ENCODE measurements at places on chromosomes 1 and 21.

- DNase-seq = no peak
Measured at GRCh38 chr1:159067699-159068621, 8.6 kb downstream of the AIM2 start.

GRCh38 chr1:225412803-225413351 lies 15.0 kb downstream of the LBR start:
- DNase-seq = no peak

- no peak for DNase-seq
Measured at GRCh38 chr21:45388011-45388521, 16.9 kb upstream of the COL18A1 start.

DNA sequence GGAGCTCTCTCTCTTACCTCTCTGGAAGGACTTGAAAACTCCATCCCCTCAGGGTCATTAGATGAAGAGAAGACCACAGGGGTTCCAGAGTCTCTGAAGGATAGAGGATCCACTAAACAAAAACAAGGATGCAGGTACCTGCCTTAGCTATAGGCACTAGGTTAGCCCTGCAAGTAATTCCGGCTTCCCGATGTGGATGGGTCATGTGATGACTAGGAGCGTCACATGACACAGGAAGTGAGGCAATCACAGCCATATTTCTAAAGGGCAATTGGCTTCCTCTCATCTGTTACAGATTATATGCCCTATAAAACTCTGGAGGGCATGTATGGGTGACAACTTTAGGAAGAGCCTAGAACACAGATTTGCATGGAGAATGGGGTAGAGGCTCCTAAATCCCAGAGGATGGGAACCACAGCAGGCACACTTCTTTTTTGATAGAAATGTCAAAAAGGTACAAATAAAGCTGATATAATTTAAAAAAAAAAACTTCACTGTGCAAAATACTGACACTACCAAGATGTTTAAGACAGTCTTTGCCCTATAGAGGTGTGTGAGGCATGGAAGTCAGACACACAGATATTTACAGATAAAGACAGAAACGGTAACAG lies 14.1 kb downstream of the ENTREP3 start:
- no peak for DNase-seq

- DNase-seq = no peak
Measured at GRCh38 chr21:28480470-28480869, 512.2 kb downstream of the LTN1 start.

- no peak for DNase-seq
Measured at GRCh38 chr21:29481641-29482040, 182.9 kb downstream of the BACH1 start.

- DNase-seq = no peak
Measured at GRCh38 chr1:159752135-159752580, 28.6 kb upstream of the DUSP23 start.

DNA sequence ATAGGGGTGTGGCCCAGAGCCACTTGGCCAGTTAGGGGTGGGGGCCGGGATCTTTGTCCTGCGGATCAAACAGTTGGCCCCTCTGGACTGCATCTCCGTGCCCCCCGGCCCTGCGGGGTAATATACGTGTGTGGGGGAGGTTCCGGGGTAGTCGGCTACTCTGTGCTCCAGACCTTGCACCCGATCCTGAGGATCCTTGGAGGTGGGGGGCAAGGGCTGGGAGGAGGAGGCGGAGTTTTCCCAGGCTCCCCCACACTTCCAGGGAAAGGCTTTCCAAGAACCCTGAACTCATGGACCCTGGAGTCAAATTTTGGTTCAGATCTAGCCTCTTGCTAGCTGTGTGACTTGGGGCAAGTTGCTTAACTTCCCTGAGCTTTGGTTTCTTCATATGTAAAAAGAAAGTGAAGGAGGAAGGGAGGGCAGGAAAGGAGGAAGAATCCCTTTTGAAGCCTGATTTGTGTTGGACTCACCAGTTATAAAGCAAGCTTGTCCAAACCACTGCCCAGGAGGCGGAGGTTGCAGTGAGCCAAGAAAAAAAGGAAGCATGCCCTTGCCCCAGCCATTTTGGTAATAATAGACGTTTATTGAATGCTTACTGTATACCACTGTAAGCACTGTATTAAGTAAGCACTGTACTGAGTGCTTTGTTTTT lies 686 bp downstream of the MIIP start:
- no peak for DNase-seq

DNA sequence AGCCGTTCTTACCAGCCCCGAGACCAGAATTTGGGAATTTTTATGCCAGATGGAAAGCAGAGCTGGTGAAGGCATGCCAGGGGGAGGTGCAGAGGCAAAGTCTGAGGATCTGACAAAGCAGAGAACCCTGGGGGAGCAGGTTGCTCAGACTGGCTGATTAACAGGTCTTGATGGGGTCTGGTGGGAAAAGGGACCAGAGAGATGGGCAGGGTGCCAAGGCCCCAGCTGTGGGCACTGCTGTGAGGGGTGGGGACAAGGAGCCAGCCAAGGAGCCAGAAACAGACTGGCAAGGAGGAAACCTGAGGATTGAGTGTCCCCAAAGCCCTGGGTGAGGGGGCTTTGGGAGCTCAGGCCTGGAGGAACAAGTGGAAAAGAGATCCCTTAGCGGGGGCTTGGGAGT lies 21.4 kb downstream of the RPS6KA1 start:
- DNase-seq = no peak

DNA sequence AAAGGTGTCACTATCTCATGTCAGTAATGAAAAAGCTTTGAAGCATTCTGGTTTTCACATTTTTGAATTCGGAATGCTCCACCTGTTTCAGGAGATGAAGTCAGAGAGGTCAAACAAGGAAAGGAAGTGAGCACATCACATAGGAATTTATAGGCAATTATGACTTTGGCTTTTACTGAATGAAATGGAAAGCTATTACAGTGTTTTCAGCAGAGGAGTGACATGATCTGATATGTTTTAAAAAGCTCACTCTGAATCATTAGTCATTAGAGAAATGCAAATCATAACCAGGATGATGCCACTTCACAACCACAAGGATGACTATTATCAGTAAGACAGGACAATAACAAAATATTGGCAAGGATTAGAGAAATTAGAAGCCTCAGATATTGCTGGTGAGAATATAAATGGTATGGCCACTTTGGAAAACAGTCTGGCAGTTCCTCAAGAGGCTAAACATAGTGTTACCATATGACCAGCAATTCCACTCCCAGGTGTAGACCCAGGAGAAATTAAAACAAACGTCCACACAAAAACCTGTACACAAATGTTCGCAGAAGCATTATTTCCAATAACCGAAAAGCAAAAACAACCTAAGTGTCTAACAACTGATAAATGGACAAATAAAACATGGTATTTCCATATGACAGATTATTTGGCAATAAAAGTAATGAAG lies 7.5 kb downstream of the TAF1A start:
- no peak for DNase-seq

DNA sequence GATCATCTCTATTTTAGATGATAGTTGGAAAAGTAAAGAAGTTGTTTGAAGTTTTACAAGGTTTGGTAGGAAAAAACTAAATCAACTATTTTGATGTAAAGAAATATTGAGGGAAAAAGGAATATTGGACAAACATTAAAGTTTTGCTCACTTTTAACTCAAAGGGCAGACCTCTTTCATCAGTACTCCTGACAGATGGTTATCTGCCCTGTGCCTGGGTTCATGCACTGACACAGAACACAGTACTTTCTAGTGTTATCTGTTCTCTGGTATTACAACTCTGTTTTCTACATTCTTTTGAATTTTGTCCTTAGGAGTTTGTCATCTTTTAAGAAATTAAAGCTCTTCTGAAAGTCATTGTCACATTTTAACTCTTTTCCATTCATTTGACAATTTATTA lies 118.7 kb downstream of the POU2F1 start:
- no peak for DNase-seq

- no peak for DNase-seq
Measured at GRCh38 chr1:2504949-2505272, 21.5 kb downstream of the PANK4 start.

DNA sequence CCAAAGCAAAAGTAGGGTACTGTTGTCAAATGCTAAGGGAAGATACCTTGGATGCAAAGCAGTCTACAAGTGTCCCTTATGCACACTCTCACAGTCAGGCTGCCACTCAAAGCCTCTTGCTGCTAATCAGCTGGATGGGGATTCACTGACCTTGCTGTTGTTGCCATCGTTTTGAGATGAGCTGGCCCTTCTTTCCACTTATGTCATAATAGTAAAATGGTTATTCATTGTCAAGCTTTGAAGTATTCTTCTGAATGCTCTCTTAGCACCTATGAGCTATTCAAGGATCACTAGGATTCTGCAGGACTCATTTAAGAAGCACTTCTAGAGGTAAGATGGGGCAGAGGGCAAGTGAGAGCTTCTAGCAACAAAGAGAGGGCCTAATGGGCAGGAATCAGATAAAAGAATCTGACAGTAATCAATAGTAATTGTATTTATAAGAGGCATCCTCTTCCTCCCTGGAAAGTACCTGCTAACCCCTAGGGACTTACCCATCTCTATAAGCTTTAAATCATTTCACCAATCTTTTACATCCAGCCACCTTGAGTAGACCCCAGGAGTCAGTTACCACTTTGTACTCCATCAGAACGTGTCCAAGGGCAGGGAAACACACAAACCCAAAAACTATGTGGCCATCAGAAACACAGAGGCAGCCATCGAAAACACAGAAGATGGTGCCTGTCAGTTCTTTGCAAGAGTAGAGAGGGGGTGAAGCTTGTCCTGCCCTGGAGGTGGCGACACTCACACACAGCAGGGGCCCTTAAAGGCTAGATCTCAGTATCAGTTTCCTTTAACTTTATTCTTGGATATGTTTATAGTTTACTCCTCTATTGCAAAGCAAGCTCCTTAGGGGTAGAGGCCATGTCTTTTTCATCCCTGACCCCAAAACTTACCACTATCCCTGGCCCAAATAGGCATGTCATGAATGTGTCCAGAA lies 103.7 kb upstream of the NFIA start:
- DNase-seq = no peak

DNA sequence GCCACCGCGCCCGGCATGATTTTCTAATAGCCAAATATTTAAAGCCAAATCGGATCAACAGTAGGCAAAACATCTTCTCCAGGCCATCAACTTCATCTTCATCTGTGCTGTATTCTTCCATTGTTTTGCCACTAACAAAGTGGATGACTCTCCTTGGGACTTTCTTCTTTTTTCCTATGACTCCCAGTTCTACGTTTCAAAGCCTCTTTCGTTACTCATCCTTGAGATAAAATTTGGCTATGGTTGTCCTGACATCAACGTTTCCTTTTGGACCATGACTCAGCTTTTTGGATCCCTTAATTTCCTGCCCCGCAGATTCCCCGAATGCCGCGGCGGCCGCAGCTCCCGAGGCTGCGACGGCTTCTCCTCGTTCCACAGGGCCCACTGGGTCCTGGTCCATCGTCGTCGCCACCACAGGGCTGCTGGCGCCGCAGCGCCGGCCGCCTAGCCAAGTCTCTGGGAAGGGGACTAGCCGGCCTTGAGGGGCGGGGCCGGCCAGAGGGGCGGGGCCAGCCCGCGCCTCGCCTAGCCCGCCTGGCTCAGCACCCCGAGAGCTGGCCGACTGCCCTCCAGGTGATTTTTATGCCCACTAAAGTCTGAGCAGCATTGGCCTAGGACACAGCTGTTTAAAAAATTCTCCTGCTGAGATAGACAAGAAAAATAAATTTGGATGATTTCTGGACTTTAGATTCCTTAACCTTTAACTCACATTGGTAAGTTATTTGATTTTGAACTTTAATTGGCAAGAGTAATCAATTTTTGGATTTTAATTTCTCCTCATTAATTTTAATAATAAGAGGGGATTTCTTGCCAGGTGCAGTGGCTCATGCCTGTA lies 93.9 kb downstream of the ADCY10 start:
- DNase-seq = no peak

DNA sequence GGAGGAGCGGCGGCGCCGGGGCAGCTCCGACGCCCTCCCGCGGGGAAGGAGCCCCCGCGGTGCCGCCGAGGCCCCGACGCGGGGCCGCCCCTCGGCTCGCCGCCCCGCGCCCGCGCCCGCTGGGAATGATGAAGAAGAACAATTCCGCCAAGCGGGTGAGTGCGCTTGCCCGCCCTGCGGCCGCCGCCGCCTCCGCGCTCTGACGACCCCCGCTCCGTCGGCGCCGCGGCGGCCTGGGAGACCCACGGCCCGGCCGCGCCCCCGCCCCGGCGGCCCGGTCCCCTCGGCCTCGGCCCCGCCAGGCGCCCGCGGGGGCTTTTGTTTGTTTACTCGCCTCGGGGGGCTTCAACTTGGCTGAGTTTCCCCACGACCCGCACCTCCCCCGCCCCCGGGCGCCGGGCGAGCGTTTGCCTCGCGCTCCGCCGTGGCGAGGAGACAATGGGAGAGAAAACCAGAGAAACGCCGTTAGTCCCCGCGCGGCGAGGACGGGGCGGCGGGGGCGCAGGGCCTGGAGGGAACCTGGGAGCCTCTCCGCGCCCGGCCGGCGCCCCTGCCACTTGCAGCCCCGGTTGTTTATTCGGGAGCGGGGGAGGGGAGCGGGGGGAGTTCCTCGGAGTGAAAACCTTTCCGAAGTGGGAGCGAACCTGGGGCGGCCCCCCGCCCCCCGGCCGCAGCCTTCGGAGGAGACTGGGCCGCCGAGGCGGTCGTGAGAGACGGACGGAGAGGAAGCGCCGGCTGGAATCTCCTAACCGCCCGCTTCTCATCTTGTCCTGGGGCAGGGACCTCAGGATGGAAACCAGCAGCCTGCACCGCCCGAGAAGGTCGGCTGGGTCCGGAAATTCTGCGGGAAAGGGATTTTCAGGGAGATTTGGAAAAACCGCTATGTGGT lies 661 bp downstream of the PLEKHO1 start:
- DNase-seq = no peak

DNA sequence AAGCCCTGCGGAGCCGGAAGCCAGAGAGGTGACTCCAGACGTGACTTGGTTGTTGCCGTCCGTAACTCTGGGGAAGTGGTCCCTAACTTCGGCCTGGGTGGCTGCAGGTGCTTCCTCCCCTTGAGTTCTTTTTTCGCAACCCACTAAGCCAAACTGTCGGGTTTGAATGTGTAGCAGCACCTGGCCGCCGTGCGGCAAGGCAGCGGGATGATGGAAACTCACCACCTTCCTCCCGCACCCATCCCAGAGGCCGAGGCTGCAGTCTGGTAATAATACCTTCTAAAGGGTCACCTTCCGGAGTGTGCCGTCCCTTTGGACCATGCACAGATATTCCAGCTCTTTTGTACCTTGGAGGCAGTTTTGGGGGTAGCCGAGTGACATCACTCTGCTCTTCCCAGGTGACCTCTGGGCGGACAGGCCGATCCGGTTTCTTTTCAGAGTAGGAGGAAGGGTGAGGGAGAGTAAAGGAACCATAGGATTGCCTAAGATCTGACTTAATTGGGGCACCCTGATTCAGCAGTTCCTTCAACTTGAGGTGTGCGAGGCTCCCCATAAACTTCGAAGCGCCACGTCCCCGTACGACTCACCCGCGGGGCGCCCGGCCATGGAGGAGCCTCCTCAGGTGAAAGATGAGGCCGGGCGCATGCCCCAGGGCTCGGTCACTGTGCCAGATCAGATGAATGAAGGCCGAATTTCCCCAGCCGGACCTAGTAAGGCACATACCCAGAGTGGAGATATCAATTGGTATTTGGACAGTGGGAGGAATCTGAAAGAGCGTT lies 1.0 kb downstream of the KCNK1 start:
- no peak for DNase-seq

Measured in iPS DF 19.7 (cell line).